ENCODE measurements at places on chromosomes 2 and 18.
A peak's percentile ranks its signal among the peaks of the same experiment; 100 is the strongest.

GRCh38 chr2:117997872-117998454 is 15.9 kb downstream of the CCDC93 start:
- no peak for DNase-seq

DNA sequence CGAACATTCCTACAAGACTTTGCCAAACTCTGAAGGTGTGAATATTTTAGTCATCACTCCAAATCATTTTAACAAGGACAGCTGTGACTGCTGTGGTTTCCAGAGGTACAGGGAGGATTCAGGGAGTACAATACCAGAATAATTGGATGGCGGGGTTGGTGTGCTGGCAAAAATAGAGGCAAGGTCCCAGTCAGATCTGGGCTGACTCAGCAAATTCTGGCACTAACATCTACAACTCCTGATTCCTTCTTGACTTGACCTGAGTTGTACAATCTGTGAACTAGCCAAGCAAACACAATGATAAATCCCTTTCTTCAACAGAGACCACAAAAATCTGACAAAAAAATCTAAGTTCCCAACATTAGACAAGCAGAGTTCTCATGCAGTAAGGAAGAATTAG is 40.4 kb downstream of the RMP24 start:
- DNase-seq = no peak

- peak; percentile 69 for DNase-seq
Measured at GRCh38 chr2:48343571-48344440, 186.1 kb upstream of the STON1 start.

GRCh38 chr2:74552914-74553811 is 579 bp downstream of the LOXL3 start:
- DNase-seq = no peak

DNA sequence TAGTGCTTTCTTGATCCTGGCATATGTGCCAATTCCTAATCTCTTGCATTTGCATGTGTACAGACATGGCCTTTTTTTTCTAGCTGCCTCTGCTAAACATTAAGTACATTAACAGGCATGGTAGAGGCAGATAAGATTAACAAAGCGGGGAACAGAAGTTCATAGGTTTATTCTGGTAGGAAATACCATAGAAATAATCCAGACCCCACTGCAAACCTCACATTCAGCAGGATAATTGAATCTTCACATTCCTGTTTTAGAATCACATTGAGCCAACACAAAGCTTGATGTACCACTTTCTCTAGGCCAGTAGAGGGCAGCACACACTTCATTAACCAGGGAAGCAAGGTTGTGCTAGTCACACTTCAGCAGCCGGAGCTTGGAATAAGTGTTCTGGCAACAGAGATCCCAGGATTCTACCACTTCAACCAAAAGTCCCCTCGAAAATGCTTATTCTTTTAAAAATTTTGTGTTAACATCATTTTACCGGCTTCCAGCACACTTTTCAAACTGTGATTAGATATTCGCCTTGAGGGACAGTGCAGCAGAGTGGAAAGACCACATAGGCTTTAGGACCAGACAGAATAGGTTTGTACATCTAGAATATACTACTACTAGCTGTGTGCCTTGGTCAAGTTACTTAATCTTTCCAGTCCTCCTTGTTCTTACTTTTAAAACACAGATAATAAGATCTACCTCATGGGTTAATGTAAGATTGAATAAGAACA is 420.2 kb upstream of the CHST9 start:
- DNase-seq = no peak

- peak; percentile 8 for DNase-seq
Measured at GRCh38 chr2:176473177-176473576, 203.9 kb downstream of the MTX2 start.

- no peak for DNase-seq
Measured at GRCh38 chr2:120132190-120132589, 91.0 kb downstream of the TMEM185B start.

- no peak for DNase-seq
Measured at GRCh38 chr2:119180892-119181291, 22.3 kb upstream of the C1QL2 start.

DNA sequence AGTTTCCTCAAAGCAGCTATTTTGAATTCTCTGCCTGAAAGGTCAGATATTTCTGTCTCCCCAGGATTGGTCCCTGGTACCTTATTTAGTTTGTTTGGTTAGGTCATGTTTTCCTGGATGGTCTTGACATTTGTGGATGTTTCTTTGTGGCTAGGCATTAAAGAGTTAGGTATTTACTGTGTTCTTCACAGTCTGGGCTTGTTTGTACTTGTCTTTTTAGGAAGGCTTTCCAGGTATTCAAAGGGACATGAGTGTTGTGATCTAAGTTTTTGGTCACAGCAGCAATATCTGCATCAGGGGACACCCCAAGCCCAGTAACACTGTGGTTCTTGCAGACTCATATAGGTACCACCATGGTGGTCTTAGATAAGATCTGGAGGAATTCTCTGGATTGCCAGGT is 11.8 kb downstream of the MYO3B start:
- DNase-seq = no peak

- DNase-seq = no peak
Measured at GRCh38 chr2:11391942-11392266, 47.5 kb upstream of the ROCK2 start.

- DNase-seq = no peak
Measured at GRCh38 chr18:39698436-39698835, 2132.8 kb upstream of the CELF4 start.

DNA sequence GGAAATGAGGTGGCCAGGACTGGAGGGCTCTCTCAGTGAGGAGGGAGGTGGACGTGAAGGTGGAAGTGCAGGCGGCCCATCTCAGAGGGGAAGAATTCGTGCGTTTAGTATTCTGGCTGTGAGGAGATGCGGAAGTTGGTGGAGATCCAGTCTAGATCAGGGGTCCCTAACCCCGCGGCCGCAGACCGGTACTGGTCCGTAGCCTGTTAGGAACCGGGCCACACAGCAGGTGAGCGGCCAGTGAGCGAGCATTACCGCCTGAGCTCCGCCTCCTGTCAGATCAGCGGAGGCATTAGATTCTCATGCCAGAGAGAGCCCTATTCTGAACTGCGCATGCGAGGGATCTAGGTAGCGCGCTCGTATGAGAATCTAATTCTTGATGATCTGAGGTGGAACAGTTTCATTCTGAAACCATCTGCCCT is 1.6 kb upstream of the FHOD3 start:
- DNase-seq = no peak

DNA sequence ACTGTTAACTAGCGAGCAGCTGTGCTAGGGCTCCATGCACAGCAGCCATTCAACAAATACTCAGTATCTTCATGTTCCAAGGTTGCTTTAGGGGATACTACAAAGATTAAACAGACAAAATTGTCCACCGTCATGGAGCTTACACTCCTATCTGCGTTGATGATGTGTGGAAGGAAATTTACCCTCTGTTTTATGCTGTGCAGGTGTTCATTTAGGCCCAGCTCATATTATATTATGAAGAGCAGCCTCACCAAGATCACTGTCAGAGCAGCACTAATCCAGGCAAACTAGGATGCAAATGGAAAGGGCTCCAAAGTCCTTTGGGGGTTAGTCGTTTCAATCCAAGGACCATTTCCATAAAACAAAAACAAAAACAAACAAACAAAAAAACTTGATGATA is 13.4 kb upstream of the WIPF1 start:
- DNase-seq = no peak

DNA sequence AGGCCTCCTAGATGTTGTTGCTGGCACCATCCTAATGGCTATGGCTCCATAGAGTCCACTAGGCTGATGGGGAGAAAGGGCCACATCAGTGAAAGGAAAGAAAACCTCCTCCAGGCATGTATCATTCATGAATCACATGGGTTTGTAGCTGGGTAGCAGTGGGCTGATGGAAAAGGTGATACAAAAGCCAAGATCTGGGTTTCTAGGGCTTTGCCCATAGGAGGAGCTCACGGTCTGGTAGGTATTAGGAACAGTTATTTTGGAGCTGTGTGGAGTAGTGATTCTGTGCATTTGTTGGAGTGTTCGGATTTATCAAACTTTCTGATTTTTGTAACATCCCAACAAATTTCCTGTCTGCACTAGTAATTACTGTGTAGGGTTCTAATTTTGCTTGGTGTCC is 259.2 kb downstream of the SLC4A3 start:
- no peak for DNase-seq

DNA sequence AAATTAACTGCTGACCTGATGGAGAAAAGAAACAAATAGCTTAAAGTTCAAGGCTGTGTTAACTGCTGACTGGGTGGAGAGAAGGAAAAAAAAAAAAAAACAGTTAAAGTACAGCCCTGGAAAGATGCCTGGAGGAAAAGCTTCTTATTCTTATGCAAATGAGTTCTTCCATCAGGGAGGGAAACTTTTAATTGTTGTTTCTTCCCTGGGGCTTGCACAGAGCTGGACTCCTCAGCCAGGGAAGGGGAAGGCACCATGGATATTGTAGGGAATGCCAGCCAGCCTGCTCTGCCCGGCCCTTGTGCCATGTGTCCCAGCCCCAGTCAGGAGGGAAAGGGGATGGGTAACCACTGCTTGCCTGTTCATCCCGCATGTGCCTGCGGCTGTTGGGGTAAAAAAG is 833.1 kb upstream of the CRIM1 start:
- no peak for DNase-seq

- no peak for DNase-seq
Measured at GRCh38 chr18:23249348-23249747, 114.1 kb downstream of the CABLES1 start.

GRCh38 chr2:150689590-150689989 is 202.1 kb upstream of the RND3 start:
- no peak for DNase-seq

- no peak for DNase-seq
Measured at GRCh38 chr2:82964341-82964740, 1494.7 kb downstream of the SUCLG1 start.

DNA sequence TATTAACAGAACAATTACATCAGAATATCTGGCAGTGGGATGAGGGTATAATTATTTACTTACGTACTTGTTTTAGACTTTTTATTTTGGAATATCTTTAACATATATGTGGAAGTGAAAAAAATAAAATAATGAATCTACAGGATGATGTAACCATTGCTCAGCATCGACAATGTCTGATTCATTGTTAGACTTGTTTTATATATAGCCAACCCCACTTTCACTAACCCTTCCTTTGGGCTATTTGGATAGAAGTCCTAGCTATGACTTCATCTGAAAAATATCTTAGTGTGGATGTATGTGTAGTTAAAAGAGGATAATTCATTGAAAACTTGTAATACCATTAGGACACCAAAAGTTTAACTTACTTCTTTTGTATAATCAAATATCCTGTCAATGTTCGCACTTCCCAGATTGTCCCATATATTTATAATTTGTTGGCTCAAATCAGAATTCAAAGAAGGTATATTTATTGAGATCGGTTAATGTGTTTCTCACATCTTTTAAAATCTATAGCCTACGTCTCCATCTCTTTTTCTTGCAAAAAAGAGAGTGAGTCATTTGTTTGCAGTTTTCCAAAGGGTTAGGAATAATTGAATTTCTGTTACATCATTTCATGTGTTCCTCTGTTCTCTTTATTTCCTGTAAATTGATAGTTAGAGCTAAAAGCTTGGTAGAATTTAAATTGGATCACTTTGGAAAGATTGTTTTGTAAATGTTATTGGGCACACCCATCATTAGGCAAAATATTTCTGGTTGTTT is 506.1 kb upstream of the FAM98A start:
- DNase-seq = no peak

DNA sequence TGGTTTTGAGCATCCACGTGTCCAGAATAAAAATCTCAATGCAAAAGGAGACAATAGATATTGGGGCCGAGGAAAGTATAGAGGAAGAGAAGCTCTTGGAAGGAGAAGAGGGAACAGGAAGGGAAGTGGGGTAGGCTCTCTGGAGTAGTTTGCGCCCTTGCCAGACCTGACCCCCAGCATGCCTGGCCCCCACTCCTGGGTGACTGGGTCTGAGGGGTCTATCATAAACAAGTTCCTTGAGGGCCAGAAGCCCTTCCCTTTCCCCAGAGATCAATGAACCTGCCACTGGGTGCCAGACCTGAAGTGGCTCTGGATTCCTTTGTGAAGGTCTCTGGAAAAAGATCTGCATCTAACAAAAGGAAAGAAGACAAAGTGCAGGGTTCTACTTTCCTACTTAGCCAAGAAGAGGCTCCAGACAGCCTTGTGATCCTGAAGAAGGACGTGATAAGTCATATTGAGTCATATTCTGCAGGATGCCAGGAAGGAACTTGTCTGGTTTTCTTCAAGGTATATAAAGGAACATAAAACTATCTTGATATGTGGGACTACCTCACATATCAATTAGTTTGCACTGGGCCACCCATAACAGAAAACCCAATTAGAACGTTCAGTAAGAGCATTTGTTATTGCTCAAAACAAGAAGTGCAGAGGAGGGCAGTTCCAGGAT is 18.7 kb upstream of the ATOH8 start:
- DNase-seq = no peak

- no peak for DNase-seq
Measured at GRCh38 chr18:10020171-10020570, 106.4 kb downstream of the VAPA start.

DNA sequence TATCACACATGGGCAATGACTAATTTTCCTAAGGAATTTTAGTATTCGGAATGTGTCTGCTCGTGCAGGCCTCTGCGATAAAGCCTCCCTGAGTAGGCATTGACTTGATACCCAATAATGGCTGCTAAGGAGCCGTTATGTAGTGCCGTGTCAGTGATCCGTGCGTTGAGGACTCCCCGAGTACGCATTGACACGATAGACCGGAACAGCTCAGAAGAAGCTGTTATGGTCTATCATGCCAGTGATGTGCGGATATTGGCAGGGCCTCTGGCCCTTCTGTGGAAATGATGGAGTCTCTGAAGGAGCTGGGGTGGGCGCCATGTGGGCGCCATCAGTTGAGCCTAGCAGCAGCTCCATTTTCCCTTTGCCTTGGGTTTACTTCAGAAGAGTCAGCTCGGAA is 29.1 kb downstream of the ZEB2 start:
- no peak for DNase-seq

DNA sequence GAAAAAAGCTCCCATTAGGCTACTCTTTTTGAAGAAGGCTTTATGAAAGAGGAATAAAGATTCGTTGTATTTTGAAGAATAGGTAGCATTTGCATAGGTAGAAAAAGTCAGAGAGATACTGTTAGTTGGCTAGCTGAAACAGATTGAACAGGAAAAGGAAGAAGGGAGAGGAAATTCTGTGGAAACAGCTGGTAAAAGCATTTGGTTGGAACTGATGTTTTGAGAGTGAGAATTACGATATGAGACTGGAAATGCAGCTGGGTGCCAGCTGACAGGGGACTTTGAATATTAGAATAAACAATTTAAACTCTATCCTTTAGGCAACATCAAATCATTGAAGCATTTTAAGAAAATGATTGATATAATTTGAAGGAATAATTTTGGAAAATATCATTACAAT is 96.7 kb upstream of the CNTNAP5 start:
- DNase-seq = no peak

- no peak for DNase-seq
Measured at GRCh38 chr2:137724912-137725311, 239.4 kb upstream of the HNMT start.

Data from CD4-positive, alpha-beta T cell treated with Interleukin-10 for 1 hour (primary cell).